HCEC 1CT (cell line): ENCODE measurements at places on chromosomes 5 and 9.
A peak's percentile ranks its signal among the peaks of the same experiment; 100 is the strongest.

DNA sequence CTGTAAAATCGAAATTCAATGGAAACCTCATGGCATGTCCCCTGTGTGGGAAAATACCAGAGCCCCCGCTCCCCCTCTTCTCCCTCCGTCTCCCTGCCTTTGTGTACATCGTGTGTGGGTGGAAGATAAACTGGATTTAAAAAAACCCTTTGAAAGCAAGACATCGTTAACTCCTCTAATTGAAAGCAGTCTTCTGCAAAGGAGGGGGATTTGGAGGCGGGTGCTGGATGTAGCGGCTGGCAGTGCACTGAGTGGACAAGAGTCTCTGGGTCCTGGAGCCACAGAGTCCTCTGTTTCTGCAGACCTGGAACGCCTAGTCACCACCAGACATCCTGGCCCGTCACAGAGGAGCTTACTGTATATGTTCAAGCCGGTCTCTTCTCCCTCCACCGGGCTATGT is 169.4 kb downstream of the PAPPA start:
- DNase-seq, result no peak

- DNase-seq, result no peak
These were observed 120.6 kb downstream of the KIF4B start for GRCh38 chr5:155134130-155134529.

DNA sequence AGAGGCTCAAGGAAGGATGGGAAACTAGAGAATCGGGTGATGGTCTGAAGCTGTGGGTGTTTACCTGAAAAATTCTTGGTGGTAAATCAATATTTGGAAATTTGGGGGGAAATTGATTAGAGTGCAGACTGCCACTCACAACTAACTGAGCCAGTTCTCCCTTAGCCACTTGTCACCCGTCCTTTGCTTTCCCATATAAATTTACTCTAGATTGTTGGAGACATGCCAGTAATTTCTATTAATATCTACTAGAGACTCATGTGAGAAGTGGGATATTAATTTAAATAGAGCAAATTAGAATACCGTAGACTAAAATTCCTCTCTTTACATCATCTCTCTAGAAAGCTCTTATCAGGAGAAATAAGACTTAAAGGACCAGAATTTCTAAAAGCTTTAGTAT is 471.3 kb upstream of the DAB2 start:
- DNase-seq, result no peak

GRCh38 chr9:136189394-136190236 is 15.3 kb downstream of the LHX3 start:
- DNase-seq, result no peak

DNA sequence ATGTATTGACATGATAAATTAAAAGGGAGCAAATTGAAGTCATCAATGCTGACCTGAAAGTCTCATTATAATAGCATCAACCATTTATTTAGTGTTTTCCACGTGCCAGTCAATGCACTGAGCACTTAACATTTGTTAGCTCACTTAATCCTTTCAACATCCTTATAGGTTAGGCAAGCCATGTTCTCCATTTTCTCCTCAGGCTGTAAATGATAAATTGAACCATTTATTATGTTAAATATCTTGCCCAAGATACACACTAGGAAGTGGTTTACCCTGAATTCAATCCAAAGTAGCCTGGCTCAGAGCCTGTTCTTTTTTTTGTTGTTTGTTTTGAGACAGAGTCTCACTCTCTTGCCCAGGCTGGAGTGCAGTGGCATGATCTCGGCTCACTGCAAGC is 25.0 kb upstream of the SNX2 start:
- no peak for DNase-seq

GRCh38 chr5:100826133-100826532 is 76.9 kb downstream of the ST8SIA4 start:
- no peak for DNase-seq

- peak; percentile 21 for DNase-seq
These were observed 170.2 kb downstream of the MAPKAP1 start for GRCh38 chr9:125536776-125537175.

GRCh38 chr9:14500705-14501104 is 186.8 kb upstream of the NFIB start:
- no peak for DNase-seq

GRCh38 chr5:15300141-15300540 is 199.8 kb upstream of the FBXL7 start:
- DNase-seq, result no peak

DNA sequence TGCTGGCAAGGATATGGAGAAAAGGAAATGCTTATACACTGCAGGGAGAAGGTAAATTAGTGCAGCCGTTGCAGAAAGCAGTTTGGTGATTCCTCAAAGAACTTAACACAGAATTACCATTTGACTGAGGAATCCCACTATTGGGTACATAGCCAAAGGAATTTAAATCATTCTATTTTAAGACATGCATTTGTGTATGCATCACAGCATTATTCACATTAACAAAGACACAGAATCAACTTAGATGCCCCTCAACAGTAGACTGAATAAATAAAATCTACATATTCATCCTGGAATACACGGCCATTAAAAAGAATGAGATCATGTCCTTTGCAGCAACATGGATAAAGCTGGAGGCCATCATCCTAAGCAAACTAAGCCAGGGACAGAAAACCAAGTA is 510.1 kb upstream of the CDH9 start:
- no peak for DNase-seq

DNA sequence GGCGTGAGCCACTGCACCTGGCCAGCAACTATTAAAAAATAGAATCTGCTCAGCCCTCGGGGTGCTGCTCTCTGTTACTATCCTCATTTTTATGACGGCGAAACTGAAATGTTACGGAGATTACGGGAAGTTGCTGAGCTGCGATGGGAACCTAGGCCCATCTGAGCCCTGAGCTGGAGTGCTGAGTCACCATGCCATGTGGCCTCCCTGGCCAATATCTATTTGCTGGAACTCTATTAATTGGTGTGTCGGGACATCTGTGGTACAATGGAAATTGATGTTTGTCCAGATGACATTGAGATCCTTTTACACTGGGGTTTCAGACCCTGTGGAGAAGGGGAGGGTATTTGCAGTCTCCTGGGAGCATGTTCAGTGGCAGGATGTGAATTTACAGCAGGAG is 8.1 kb downstream of the PRDM12 start:
- no peak for DNase-seq
